ENCODE measurements at places on chromosomes 3 and 15. TPM values are rescaled to one million over a fixed set of nuclear protein-coding genes. Genes with fewer than 3 reads are reported as not detected.

Gene TRIM71
- total RNA-seq: not detected

- no peak for DNase-seq
Observed at GRCh38 chr3:116586285-116586944, 123.2 kb upstream of the TUSC7 start.

DNA sequence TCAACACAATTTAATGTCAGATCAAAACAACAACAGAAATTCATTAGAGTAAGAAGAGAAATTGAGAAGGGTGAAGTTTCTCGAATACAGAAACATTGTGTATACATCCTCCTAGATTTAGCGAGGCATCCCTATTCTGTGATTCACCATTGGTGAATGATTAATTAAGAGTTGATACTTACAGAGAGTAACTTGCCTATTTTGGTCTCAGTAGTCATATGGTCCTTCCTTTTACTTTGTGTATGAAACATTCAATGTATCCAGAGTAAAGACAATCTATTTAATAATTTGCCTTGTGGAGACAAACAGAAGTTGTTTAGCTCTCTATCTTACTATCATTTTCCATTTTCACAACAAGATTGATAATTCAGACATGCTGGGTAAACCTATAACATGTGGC, 432.0 kb downstream of the ZPLD1 start:
- no peak for DNase-seq

Gene C2CD4B
- total RNA-seq: not detected

DNA sequence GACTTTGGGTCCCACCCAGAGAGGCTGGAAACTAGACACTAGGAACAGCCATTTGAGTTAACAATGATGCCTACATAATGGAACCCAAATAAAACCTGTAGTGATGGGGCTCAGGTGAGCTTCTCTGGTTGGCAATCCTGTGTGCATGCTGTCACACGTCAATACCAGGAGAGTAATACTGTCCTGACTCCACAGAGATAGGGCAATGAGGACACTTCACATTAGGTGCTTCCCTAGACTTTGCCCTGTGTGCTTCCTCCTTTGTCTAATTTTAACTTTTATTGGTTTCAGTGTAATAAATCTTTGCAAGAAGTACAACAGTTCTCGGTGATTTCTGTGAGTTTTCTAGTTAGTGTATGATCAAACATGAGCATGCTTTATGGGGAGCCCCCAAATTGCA, 281.8 kb upstream of the ARRDC4 start:
- DNase-seq: no peak

Gene RBPMS2
- total RNA-seq: not detected

- no peak for DNase-seq
Observed at GRCh38 chr3:29763115-29763514, 482.2 kb downstream of the RBMS3 start.

- no peak for DNase-seq
Observed at GRCh38 chr3:174266476-174266875, 592.7 kb upstream of the NAALADL2 start.

- peak; percentile 6 for DNase-seq
Observed at GRCh38 chr3:155110996-155111901, 31.1 kb downstream of the MME start.

Gene GUCA1C
- not detected for total RNA-seq

Gene SENP8
- 1.3 TPM for total RNA-seq

DNA sequence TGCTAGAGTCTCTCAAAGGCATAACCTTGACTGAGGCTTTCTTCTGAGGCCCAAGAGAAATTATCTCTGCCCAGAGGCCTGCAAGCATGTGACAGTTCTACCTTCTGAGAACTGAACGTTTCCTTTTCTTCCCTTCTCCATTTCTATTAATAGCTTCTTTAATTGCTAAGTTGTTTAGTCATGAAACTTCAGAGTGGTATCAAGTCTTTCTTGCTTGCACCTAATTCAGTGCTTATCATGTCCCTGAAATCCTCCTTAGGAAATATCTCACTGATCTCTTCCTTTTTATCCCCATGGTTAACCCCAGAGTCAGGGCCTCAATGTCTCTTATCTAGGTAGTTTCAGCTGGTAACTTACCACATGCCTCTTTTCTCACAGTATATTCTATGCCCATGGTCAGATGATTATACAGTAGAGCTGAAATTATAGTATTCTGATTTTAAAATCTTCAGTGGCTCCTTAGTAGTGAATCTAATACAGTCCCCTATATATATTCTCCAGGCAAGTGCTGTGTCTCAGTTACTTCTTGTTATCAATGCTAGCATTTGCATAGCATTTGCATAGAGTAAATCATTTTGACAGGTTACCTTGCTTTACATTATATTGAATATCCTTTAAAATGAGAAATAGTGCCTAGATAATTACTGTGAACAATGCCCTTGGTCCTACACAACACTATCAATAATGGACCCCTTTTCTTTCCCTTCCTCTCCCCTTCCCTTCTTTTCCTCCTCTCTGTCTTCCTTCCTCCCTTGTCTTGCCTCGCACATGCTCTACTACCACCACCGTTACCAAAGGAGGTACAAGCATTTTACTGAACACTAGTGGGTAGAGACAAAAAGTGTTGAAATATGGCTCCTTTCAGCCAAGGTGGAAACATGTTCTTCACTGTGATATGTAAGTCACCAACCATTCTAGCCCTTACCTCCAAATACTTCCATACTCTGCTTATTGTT, 33.0 kb downstream of the KBTBD8 start:
- DNase-seq: no peak

GRCh38 chr3:171383206-171384018, 76.8 kb downstream of the TNIK start:
- no peak for DNase-seq

Gene WDR93
- total RNA-seq: not detected

DNA sequence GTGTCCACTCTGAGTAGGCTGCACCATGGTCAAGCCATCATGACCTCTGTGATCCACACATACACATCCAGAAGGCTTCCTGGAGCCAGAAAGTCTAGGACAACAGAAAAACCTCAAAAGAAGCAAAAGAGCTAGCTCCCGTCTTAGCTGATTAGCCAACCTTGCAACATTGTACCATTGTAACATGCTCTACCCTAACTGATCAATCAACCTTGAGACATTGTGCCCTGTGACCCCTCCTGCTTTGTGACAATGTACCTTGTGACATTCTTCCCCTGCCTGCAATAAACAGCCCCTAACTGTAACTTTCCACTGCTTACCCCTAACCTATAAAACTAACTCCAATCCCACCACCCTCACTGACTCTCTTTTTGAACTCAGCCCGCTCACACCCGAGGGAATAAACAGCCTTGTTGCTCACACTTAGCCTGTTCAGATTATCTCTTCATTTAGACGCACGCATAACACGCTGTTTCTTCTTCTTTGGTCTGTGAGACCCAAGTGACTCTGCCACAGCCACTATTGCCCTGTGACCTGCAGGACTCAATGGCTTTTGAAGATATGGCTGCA, 1104.6 kb downstream of the OTOL1 start:
- no peak for DNase-seq

DNA sequence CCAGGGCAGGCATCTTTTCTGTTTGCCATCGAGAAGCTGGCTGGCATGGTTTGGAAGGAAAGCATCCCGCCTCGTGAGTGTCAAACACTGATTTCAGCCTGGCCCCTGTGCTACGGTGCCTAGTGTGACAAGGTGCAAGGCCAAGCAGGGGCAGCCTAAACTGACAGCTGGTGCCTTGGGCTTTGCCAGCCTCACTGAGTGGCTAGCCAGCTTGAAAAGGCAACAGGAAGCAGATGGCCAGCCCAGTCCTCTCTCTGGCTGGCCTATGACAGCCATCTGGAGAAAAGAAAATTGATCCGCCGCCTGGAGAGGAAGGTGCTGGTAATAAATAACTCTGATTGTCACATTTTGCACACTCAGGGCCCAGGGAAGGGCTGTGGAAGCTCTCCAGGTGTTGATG, 52.2 kb downstream of the C3orf85 start:
- DNase-seq: no peak

DNA sequence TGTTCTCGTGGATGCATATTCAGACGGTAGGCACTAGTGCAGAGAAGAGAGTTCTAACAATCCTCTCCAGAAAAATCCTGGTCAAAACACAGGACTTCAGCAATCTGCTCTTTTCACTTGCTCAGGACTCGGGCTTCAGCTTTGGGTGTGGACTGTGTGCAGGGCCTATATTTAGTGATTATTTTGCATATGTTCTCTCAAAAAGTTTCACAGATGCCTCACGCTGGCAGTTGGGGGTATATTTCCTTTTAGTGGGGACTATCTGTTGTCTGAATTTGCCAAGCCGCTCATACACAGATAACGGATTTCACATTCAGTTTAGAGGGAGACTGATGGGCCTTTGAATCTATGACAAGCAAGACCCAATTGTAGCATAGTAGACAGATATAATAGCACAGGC, 54.4 kb upstream of the LRRN1 start:
- DNase-seq: no peak

- DNase-seq: no peak
Observed at GRCh38 chr3:1294586-1294985, 201.8 kb downstream of the CNTN6 start.

GRCh38 chr3:30356866-30357753, 249.3 kb upstream of the TGFBR2 start:
- DNase-seq: no peak

Gene HAPLN3
- total RNA-seq: 86.1 TPM

DNA sequence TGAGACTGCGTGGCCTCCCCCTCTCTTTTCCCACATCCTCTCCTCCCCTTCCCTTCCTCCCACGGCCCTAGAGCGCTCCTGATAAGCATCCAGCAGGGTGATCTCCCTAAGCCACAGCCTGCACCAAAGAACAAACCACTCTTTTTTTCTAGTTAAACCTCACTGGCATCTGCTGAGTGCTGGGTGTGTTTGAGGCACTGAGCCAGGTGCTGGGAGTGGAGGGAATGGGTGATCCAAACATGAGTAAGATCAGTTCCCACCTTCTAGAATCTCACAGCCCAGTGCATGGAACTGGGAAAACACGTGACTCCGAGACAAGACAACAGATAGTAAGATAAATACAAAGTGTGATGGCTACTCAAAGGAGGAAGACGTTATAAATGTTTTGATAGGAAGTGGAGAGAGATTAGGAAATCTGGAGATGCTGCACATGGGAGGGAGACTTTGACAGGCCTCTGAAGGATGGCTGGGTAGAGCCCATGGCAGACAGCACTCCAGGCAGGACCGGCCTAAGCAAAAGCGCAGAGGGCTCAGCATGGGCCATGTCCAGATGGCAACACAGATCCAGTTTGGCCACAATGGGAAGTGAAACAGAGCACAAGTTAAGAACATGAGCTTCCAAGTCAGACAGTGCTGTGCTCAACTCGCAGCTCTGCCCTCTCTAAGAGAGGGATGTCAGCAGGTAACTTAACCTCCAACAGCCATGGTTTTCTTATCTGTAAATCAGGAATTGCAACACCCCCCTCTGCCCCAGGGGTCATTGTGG, 55.6 kb downstream of the CCR3 start:
- DNase-seq: no peak

- DNase-seq: no peak
Observed at GRCh38 chr3:27293939-27294338, 75.2 kb downstream of the NEK10 start.

DNA sequence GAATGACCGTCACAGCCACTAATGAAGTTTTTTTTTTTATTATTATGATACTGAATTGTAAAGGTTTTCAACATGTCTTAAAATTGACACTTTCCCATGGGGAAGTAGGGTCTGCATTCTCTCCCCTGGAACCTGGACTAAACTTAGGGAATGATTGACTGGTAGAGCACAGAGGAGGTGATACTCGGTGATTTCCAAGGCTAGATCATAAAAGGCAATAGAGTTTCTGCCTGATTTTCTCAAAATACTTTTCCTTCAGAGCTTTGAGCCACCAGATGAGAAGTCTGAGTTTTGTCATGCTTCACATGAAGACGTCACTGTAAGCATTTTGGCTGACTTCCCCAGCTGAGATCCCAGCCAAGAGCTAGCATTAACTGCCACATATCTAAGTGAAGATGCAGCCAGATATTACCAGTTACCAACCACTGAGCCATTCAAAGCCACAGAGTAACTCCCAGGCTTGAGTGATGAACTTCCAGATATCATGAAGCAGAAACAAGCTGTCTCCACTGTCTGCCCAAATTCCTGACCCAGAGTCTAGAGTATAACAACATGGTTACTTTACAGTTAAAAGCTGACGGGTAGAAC, 105.8 kb downstream of the LSAMP start:
- no peak for DNase-seq

Gene FAM219B
- total RNA-seq: 68.2 TPM

Gene SEMA5B
- not detected for total RNA-seq

Gene FXR1
- total RNA-seq: 124 TPM

- no peak for DNase-seq
Observed at GRCh38 chr3:87179642-87180041, 47.5 kb upstream of the CHMP2B start.

- no peak for DNase-seq
Observed at GRCh38 chr15:42616107-42616506, 40.7 kb downstream of the STARD9 start.

DNA sequence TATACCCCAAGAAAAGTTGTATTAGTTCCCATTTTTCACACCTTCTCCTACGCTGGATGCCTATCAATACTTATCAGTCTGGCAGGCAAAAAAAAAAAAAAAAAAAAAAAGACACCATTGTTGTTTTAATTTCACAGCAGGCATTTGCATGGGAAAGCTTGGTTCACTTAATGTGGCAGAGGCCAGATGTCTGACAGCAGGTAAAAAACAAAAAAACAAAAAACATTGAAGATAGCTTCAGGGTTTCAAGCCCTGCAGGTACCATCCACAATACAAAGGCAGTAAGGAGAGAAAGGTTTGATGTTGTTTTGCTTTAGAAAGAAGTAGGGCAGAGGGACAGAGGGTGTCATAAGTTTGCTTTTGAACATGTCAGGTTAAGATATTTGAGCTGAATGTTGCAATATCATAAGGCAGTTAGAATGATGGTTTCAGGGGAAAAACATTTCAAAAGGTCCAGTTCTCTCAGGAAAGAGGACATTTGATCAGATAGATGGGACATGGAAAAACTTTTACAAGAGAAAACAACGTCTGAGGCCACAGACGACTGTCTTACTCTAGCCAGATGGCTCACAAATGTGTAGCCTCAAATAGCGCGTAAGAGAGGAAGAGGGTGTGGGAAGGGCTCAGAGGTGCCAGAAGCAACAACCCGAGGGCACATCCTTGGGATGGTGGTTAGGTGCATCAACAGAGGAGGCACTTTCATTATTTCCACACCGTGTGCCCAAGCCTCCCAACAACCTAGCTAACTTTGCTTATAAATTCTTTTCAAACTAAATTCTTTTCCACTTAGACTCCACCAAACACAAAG, 25.7 kb downstream of the PCOLCE2 start:
- no peak for DNase-seq

GRCh38 chr3:139197251-139197650, 146.6 kb upstream of the MRPS22 start:
- no peak for DNase-seq

DNA sequence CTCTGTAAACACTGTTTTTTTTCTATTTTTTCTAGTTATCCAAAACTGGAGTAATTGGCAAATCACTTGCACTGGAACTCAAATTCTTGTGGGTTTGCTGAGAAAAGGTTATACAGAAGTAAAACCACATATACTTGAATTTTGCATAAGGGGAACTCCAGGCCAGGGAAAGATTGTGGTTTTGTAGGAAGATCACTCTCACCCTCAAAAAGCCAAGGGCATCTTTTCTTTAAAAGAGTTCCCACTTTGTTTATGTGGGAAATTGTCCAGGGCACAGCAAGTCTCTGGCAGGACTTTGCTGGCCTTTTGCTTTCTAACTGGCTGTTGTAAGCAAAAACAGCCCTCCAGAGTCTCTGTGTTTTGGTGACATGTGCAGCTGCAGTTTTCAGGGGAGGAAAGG, 340.3 kb upstream of the RBMS3 start:
- DNase-seq: no peak

Gene SYNPR
- total RNA-seq: not detected
